ENCODE measurements at places on chromosomes 4 and X.

GRCh38 chr4:181272422-181272821, 970.8 kb upstream of the TENM3 start:
- no peaks in the 10 kb centered on the region for H3K36me3 ChIP-seq
- no peaks in the 10 kb centered on the region for H3K27me3 ChIP-seq
- no peak for DNase-seq
- no peaks in the 10 kb centered on the region for H3K4me1 ChIP-seq
- H3K4me3 ChIP-seq, result no peak overlapping the region

DNA sequence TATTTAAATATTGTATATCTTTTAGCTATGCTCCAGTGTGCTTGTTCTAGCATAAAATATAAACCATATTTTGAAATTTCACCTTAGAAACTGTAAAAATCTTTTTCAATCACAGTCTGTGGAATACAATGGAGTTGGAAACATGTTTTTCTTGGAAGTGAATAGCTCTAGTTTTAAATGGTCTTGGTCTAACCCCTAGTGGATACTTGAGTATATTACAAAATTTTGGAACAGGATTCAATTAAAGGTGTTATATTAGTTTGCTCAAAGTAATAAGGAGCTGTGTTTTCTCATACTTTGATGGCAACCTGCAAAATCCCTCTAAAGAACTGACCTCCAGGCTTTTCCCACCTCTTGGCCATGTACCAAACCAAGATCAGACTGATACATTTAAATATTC, 48.2 kb downstream of the STK26 start:
- no peak overlapping the region for H3K4me3 ChIP-seq
- H3K27me3 ChIP-seq, result no peaks in the 10 kb centered on the region
- H3K4me1 ChIP-seq, result no peaks in the 10 kb centered on the region
- H3K36me3 ChIP-seq, result no peaks in the 10 kb centered on the region
- no peak overlapping the region for H3K27ac ChIP-seq
- DNase-seq, result no peak

GRCh38 chrX:20181598-20182329, 40.1 kb upstream of the EIF1AX start:
- DNase-seq, result no peak
- H3K27me3 ChIP-seq, result no peaks in the 10 kb centered on the region
- no peak overlapping the region for H3K27ac ChIP-seq
- no peaks in the 10 kb centered on the region for H3K4me1 ChIP-seq

DNA sequence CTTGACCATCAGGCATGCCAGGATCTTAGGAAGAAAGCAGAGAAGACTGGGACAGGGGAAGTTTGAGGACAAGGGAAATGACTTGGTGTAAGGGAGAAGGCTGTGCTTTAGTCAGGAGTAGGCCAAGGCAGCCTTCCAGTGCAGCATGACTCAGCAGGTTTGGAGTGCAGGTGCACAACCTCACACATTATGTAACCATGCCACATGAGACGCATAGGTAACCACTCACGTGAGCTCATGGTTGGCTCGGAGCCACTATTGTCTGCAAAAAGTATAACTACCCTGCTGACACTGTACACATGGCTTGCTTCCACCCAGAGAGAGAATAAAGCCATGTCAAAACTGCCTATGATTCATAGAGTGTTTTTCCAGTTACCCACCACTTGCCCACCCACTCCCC, 715.9 kb downstream of the SMARCA1 start:
- no peaks in the 10 kb centered on the region for H3K4me1 ChIP-seq
- no peak overlapping the region for H3K4me3 ChIP-seq
- H3K27ac ChIP-seq, result no peak overlapping the region
- H3K27me3 ChIP-seq, result no peaks in the 10 kb centered on the region
- no peak for DNase-seq

GRCh38 chr4:187191676-187192075, 468.0 kb upstream of the FAT1 start:
- no peaks in the 10 kb centered on the region for H3K4me1 ChIP-seq
- H3K4me3 ChIP-seq, result no peak overlapping the region
- H3K36me3 ChIP-seq, result no peaks in the 10 kb centered on the region
- H3K27ac ChIP-seq, result no peak overlapping the region
- H3K27me3 ChIP-seq, result no peaks in the 10 kb centered on the region
- DNase-seq, result no peak

GRCh38 chr4:92447255-92447905, 143.6 kb downstream of the GRID2 start:
- H3K27ac ChIP-seq, result no peak overlapping the region
- H3K4me1 ChIP-seq, result no peaks in the 10 kb centered on the region
- no peaks in the 10 kb centered on the region for H3K36me3 ChIP-seq
- H3K27me3 ChIP-seq, result no peaks in the 10 kb centered on the region
- DNase-seq, result no peak
- H3K4me3 ChIP-seq, result no peak overlapping the region

GRCh38 chr4:110748071-110748470, 125.2 kb upstream of the PITX2 start:
- no peak overlapping the region for H3K27ac ChIP-seq
- H3K27me3 ChIP-seq, result no peaks in the 10 kb centered on the region
- H3K4me1 ChIP-seq, result no peaks in the 10 kb centered on the region

DNA sequence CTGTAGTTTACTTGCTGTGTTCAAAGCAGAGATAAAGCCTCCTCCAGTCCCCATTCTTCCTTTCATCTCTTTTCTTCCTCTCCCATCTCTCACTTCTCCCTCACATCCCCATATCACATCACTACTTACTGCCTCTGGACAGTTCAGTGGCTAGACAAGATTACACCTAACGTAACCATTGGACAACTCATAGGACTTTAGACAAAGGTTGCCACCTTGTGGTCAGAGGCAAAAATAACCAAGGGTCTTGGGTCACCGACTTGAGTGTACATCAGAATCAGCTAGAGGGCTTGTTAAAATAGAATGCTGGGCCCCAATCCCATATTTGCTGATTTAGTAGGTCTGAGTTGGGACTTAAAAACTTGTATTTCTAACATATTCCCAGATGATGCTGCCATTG, 109.3 kb upstream of the DGKK start:
- peak; percentile 23 for DNase-seq
- no peaks in the 10 kb centered on the region for H3K36me3 ChIP-seq
- H3K27ac ChIP-seq, result no peak overlapping the region
- no peaks in the 10 kb centered on the region for H3K27me3 ChIP-seq
- no peaks in the 10 kb centered on the region for H3K4me1 ChIP-seq

DNA sequence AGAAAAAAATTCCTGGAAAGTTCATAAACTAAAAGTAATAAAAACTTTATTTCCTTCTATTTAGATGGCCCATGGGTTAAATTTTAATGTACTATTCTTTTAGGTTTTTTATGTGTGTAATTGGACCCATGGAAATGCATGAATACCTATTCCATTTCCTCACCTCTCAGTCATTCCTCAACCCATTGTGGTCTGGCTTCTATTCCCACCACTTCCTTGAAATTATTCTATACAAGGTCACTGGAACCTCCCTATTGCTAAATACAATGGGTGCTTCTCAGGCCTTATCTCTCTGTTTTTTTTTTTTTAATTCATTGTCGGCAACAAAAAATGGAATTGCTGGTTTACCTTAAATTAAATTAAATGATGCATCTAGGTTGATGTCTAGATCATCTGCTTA, 17.2 kb downstream of the SLC39A8 start:
- H3K4me1 ChIP-seq, result no peaks in the 10 kb centered on the region
- no peaks in the 10 kb centered on the region for H3K27me3 ChIP-seq
- no peak overlapping the region for H3K4me3 ChIP-seq
- H3K27ac ChIP-seq, result no peak overlapping the region

GRCh38 chrX:109312757-109313156, 169.1 kb downstream of the GUCY2F start:
- H3K4me3 ChIP-seq, result no peak overlapping the region
- H3K27me3 ChIP-seq, result no peaks in the 10 kb centered on the region
- H3K4me1 ChIP-seq, result no peaks in the 10 kb centered on the region
- DNase-seq, result no peak

DNA sequence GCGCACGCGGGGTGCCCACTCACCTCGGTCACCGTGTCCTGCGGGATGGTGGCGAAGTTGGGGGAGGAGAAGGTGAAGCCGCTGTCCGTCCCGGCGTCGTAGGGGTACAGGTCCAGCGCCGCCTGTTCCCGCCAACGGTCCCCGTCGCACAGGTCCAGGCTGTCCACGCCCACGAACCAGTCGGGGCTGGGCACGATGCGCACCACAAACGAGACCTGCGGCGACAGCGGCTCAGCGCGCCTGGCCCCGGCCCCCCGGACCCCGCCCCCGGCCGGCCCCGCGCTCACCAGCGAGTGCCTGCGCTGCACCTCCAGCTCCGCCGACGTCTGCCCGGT, 1.4 kb downstream of the SPON2 start:
- H3K27me3 ChIP-seq, result peaks cover 41% of the 10 kb centered on the region
- DNase-seq, result peak; percentile 69
- peak overlapping the region; percentile 42 for H3K4me3 ChIP-seq
- H3K4me1 ChIP-seq, result peaks cover 22% of the 10 kb centered on the region

DNA sequence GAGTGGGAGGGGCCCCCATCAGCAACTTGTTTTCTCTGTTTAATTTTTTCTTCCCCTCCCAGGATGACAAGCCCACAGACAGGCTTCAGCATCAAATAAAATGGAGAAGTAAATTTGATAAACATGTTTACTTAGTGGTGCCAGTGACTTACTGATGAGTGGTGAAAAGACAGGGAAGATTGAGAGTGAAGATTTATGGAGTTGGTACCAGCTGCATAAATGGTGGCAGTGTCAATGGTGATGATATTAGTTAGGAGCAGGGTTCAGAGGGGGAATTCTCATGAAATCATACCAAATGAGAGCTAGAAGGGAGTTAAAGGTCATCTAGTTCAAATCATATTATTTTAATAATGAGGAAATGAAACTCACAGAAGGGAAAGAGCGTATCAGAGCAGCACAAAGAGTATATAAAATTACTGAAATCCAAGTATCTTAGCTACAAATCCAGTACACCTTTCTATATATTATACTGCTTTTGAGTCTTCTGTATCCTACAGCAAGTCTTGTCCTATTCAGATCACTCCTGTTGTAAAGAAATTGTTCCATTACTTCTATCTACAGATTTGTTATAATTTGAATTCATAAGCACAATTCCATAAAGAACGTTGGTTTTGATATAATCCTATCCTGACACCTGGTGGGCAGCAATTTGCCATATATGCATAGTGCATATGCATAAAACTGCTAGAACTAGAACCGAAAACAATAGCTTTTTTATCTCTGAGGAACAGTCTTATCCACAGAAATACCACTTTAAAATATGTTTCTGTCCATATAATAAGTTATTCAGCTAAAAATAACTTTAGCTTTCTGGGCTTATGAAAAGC, 5.0 kb downstream of the P2RY10 start:
- no peaks in the 10 kb centered on the region for H3K36me3 ChIP-seq
- H3K4me1 ChIP-seq, result no peaks in the 10 kb centered on the region
- no peaks in the 10 kb centered on the region for H3K27me3 ChIP-seq

GRCh38 chr4:152479428-152480026, 56.4 kb downstream of the FBXW7 start:
- H3K4me1 ChIP-seq, result peaks cover 12% of the 10 kb centered on the region
- no peaks in the 10 kb centered on the region for H3K36me3 ChIP-seq
- no peak for DNase-seq
- H3K27ac ChIP-seq, result no peak overlapping the region
- no peaks in the 10 kb centered on the region for H3K27me3 ChIP-seq

GRCh38 chr4:148059617-148060180, 327.8 kb downstream of the ARHGAP10 start:
- H3K36me3 ChIP-seq, result peaks cover 13% of the 10 kb centered on the region
- no peak overlapping the region for H3K4me3 ChIP-seq
- H3K4me1 ChIP-seq, result peaks cover 21% of the 10 kb centered on the region
- no peaks in the 10 kb centered on the region for H3K27me3 ChIP-seq

DNA sequence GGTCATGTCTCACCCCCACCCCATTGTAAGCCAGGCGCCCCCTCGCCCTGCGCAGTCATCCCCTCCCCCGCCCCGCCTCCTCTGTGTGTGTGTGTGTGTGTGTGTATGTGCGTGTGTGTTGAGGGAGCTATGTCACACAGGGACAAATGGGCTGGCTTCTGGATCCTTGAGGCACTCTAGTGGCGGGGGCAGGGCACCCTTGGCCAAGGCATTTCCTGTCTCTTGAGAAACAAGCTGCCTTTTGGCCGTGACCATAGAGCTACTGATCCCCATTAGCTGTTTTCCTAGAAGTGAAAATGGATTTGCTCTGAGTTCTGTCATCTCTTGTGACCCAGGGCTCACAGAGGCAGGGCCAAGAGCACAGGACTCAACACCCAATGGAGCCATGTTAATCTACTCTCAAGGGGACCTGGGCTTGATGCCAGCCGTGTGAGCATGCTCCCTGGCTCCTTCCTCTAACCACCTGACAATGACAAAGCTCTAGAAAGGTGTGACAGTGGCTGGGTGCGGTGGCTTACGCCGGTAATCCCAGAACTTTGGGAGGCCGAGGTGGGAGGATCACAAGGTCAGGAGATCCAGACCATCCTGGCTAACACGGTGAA, 162.5 kb upstream of the BCOR start:
- H3K27me3 ChIP-seq, result no peaks in the 10 kb centered on the region
- no peak overlapping the region for H3K4me3 ChIP-seq
- DNase-seq, result no peak
- H3K4me1 ChIP-seq, result peaks cover 10% of the 10 kb centered on the region
- H3K27ac ChIP-seq, result no peak overlapping the region

GRCh38 chrX:106894978-106895452, 8.1 kb downstream of the RIPPLY1 start:
- H3K4me3 ChIP-seq, result no peak overlapping the region
- H3K27me3 ChIP-seq, result no peaks in the 10 kb centered on the region
- no peak overlapping the region for H3K27ac ChIP-seq
- H3K36me3 ChIP-seq, result no peaks in the 10 kb centered on the region
- no peaks in the 10 kb centered on the region for H3K4me1 ChIP-seq
- no peak for DNase-seq

- no peak for DNase-seq
- H3K36me3 ChIP-seq, result no peaks in the 10 kb centered on the region
- H3K27ac ChIP-seq, result no peak overlapping the region
- H3K27me3 ChIP-seq, result no peaks in the 10 kb centered on the region
Observed at GRCh38 chrX:20056704-20057103, 60.0 kb downstream of the MAP7D2 start.

DNA sequence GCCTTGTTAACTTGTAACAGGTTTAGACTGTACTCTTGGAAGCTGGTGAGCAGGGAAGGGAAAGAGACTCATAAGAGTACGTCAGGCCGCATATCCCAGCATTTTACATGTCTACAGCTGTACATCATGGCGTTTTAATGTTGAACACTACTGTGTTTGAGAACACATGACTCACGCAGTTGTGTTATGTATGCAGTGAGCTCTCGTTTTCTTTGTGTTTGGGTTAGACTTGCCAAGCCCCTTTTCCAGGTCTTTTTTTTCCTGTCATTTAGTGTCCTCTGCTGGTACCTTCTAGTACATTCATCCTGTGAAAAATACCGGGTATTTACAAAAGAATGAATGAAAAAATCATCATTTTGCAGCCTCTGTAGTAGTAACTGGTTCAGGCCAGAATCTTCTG, 35.3 kb downstream of the SMS start:
- no peaks in the 10 kb centered on the region for H3K4me1 ChIP-seq
- peak overlapping the region; percentile 22 for H3K27ac ChIP-seq
- no peak for DNase-seq
- H3K27me3 ChIP-seq, result no peaks in the 10 kb centered on the region

- no peak overlapping the region for H3K27ac ChIP-seq
- H3K4me1 ChIP-seq, result no peaks in the 10 kb centered on the region
- H3K27me3 ChIP-seq, result no peaks in the 10 kb centered on the region
Observed at GRCh38 chr4:20192736-20193135, 59.0 kb upstream of the SLIT2 start.

All from tibial artery (tissue), 4 donors.